Caudate nucleus (tissue), 63 donors: ENCODE measurements at places on chromosomes 7 and 10.

- DNase-seq, result no peak
Observed at GRCh38 chr7:118179191-118179590, 4.8 kb upstream of the LSM8 start.

DNA sequence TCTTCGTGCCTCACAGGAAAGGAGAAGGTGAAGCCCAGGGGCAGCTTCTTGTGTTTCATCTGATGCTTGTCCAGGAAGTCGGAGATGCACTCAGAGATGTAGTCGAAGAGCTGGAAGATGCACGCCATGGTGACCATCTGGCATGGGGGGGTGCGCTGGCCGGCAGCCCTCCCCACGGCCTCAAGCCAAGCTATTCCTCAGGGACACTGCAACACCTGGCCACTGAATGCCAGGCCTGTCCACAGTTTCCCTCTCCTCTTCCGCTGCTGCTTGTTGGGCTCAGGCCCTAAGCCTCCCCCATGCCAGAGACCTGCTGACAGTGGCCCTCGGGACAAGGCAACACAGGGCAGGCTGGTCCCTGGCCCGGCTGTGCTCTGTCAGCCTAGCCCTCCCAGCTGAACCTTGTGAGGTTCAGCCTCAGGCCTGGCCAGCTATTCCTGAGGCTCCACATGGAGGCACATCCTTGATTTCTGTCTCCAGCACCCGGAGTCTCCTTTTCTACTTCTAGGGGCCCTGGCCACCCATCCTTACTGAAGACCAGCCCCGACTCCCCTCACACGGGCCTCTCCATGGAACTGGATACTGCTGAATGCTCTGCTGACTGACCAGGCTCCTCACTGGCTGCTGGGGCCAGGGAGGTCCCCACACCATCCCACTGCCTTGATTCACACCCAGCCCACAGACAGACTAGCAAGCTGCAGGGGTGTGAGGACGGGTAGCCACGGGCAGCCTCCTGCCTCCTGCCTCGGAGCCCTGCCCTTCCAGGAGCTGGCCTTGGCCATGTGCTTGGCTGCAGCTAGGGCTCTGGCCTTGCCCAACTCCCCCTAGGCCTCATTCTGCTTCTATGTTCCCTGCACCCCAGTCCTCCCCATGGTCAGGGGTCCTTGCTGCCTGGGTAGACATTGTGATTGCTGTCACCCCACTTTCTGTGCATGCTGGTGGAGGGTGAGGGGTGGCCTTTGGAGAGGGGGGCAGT lies 10.1 kb upstream of the MYL7 start:
- DNase-seq, result no peak

DNA sequence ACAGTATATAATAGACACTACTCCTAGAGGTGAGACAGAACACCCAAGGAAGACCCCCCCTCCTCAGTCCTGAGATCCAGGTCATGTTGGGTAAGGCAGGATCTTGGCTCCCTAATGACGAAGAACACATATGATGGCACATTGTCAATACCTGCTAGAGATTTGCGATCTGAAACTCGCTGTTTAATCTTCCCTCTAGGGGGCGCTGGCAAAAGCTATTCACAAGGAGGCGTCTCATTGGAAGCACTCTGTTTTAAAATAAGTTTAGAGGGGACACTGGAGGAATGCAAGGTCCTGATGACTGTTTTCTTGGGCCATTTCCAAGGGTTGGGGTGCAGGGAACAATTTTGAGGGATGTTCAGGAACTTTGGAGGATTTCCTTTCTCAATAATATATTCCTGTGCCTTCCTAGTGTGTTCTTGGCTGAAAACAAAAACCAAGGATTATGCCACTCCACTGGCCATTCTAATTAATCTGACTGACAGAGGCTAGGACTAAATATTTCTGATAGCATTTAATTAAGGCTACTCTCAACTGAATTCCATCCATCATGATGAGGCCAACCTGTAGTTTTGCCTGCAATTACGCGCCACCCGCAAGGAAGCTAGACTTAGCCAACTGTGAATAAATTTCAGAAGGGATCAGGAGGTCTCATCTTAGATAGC lies 1013.8 kb upstream of the MBL2 start:
- DNase-seq, result no peak

- no peak for DNase-seq
Observed at GRCh38 chr10:124447751-124448466, 1.9 kb downstream of the NKX1-2 start.

DNA sequence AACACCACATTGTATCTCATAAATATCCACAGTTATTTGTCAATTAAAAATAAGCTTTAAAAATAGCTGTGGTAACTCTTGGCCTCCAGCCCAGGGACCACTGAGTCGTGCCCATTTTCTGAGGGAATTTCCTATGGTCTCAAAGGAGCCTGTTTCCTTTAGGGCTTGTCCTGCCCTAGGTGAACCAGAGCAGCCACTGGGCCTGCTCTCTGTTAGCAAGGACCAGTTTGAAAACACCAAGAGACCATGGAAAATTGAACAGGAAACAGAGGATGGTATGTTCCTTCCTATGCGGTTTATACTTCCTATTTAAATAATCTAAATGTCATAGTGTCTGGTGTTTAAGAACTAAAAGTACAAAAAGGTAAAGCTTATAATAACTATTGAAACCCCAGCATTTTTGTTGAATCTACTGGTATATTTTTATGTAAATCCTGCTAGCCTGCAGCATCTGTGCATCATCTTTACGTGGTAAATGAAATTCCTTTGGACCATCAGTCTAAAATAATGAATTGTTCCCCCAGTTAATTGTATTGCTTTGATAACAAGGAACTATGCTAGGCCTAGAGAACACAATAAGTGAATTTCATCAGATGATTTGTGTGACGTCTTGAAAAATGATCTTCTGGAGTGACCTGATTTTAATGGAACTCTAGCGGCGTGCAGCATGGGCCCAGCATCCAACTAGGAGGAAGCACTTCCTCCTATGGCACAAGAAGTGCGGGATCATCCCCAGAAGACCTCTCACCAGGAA lies 333.7 kb downstream of the GFRA1 start:
- no peak for DNase-seq

GRCh38 chr10:101297901-101298486 lies 56.0 kb upstream of the BTRC start:
- DNase-seq, result peak; percentile 46

- DNase-seq, result no peak
Observed at GRCh38 chr10:108443636-108444035, 1279.1 kb upstream of the SORCS1 start.

- no peak for DNase-seq
Observed at GRCh38 chr7:144629011-144629410, 206.8 kb downstream of the TPK1 start.

- no peak for DNase-seq
Observed at GRCh38 chr10:50552771-50553535, 70.8 kb downstream of the SGMS1 start.

- no peak for DNase-seq
Observed at GRCh38 chr7:18996583-18996982, 120.9 kb downstream of the TWIST1 start.

- no peak for DNase-seq
Observed at GRCh38 chr10:108568824-108569223, 1354.5 kb downstream of the XPNPEP1 start.

DNA sequence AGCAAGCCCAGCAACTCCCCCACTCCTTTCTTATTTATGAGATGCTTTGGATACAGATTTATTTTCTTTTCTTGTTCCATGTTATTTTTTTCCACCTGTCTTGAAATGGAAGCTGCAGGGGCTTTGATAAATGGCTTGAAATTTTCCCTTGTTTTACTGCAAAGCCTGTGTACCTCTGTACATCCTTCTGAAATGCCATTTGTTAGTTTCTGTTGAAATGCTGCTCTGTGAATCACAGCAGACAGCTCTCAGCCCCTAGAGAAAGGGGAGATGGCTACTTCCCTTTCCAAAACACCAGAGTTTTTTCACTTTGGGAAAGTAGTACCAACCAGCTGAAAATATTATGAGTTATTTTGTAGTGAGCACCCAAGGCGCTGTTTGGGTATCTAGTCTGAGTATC lies 304.2 kb downstream of the ELMO1 start:
- DNase-seq, result no peak

GRCh38 chr10:36437367-36437766 lies 688.0 kb upstream of the ANKRD30A start:
- no peak for DNase-seq

DNA sequence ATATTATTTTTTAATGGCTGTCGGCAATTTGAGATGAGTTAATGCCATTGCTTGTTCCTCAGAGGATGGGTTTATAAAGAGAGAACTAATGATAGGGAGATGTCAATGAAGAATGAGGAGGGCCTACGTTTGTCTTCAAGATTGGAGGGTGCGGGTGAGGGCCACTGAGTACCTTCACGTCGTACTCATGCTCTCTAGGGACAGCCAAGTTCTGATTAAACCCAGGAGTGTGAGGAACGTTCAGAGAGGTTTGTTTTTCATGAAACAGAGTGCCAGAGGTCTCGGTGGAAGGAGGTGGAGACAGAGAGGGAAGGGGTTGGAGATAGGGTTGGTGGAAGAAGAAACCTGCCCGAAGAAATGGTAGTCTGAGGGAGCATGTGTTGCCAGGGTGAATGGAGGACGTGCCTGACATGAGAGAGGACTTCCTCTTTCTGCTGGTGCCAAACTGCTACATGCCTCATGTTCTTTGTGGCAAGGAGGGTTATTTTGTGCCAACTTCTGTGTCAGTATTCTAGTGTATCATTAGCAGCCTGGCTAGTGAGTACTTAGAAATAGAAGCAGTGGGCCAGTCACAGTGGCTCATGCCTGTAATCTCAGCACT lies 8.9 kb downstream of the DHTKD1 start:
- no peak for DNase-seq

GRCh38 chr10:44300666-44301649 lies 83.9 kb downstream of the CXCL12 start:
- DNase-seq, result no peak

DNA sequence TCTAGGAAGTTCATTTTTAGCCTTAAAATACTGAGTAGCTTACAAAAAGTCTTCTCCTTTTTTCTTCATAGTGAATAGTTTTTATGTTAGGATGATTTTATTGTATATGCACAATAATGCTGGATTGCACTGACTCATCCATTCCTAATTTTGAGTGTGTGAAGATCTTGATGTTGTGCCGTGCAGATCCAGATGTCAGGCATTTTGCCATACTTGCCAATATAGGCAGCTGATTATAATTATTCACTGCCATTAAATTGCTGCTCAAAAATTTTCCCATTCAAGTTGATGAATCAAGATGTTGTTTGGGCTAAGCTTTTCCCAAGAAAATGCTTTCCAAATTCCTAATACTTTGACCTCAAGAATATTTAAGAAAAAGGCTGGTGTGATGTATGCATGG lies 218.3 kb downstream of the AHR start:
- no peak for DNase-seq

DNA sequence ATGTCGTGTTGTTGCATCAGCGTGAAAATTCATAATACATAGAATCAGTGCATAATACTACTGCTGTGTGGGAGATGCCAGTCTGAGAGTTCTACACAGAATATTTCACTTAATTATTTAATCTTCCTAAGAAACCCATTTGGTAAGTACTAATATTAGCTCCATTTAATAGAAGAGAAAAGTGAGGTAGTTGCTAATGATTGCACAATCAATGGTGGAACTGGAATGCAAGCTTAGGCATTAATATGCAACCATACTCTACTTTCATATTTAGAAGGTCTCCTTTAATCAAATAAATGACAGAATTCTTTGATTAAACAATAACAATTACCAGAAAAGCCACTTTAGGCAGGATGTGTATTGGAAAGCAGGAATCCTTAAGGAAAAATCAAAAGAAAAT lies 660.7 kb upstream of the PHF14 start:
- DNase-seq, result no peak

GRCh38 chr7:16063221-16063620 lies 358.1 kb downstream of the CRPPA start:
- DNase-seq, result no peak

- DNase-seq, result no peak
Observed at GRCh38 chr7:131013716-131014115, 279.7 kb upstream of the KLF14 start.

- no peak for DNase-seq
Observed at GRCh38 chr7:3980300-3980643, 679.2 kb downstream of the SDK1 start.

- no peak for DNase-seq
Observed at GRCh38 chr7:128912281-128912680, 1.8 kb upstream of the KCP start.

DNA sequence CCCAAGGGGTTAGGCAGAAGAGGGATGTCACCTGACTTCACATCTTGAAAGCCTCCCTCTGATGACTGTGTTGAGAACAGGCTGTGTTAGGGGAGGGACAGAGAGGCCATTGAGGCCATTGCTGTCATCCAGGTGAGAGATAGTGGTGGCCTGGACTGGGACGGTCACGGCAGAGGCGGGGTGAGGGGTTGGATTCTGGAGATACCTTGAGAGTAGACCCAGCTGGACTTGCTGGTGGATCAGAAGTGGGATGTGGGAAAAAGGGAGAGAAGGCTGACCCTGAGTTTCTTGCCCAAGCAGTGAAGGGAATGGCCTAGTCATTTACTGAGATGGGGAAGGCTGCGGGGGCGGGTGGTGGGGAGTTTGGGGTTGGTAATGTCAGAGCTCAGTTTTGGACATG lies 13.6 kb downstream of the MTURN start:
- DNase-seq, result no peak

DNA sequence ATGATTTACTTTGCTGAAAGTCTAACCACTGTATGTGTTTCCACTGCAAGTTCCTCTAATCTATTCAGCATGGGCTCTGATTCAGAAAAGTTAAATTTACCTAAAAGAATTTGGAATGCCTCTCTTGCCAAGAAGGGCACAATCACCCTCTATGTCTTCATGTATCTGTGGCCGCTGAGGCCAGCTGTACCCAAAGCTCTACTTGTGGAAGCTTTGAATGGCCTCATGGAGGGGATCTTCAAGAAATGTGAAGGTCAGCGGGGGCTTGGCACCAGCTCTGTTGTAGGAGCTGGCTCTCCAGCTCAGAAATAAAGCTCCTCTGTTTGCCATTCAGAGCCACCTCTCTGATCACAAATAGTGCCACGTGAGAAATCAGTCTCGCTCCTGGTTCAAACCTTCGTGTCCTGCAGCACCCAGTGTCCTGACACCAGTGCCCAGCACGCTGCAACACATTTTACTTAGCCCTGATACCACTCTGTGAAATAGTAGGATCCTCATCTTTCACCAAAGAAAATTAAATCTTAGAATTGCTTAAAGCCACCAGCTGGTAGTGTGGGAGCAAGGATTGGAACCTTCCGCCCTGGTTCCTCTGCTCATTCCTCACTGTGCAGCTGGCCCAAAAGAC lies 61.1 kb downstream of the PKD1L1 start:
- DNase-seq, result no peak

- DNase-seq, result no peak
Observed at GRCh38 chr10:60271319-60272040, 118.2 kb downstream of the ANK3 start.

GRCh38 chr7:110470420-110470819 lies 620.5 kb upstream of the LRRN3 start:
- no peak for DNase-seq

GRCh38 chr7:47455872-47456185 lies 126.1 kb downstream of the TNS3 start:
- no peak for DNase-seq

- DNase-seq, result no peak
Observed at GRCh38 chr7:150322114-150322832, 882 bp upstream of the LRRC61 start.

- peak; percentile 66 for DNase-seq
Observed at GRCh38 chr10:73887294-73888039, 13.1 kb upstream of the CAMK2G start.

- no peak for DNase-seq
Observed at GRCh38 chr7:151225948-151226510, 976 bp downstream of the ABCF2 start.

GRCh38 chr7:54729107-54729506 lies 29.9 kb downstream of the SEC61G start:
- no peak for DNase-seq

- DNase-seq, result peak; percentile 75
Observed at GRCh38 chr7:151275813-151276577, 27.5 kb upstream of the SMARCD3 start.
